Sciatic nerve (tissue), 2 donors: ENCODE measurements at places on chromosomes 6 and 20.
A peak's percentile ranks its signal among the peaks of the same experiment; 100 is the strongest.

- no peak for DNase-seq
Measured at GRCh38 chr6:111985202-111985731, 68.6 kb upstream of the CCN6 start.

- DNase-seq, result no peak
Measured at GRCh38 chr6:138655828-138656227, 117.7 kb upstream of the CCDC28A start.

DNA sequence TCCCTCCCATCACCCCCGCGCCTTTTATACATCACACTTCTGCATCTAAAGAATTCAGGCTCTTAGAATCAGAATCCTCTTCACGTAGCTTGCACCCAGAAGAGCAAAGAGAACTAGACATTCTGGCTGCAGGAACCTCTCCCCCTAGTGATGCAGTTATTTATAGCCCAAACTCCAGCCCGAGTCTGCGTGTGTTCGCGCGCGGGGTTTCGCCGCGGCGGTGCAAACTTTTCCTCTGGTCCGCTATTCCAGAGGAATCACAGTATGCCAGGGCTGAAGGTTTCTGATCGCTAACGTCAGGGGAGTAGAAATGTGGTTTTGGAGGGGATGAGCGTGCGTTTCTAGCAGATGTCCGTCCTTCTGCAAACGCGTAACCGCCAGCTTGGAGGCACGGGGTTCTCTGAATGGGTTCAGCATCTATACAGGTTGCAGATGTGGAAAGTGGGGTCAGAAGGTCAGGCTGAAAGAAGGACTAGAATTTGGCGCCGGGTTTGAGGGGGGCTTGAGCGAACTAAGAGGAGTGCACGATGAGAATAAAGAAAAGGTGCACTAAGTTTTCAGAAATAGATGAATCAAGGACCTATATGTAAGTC, 1.8 kb downstream of the EPHA7 start:
- DNase-seq, result no peak

DNA sequence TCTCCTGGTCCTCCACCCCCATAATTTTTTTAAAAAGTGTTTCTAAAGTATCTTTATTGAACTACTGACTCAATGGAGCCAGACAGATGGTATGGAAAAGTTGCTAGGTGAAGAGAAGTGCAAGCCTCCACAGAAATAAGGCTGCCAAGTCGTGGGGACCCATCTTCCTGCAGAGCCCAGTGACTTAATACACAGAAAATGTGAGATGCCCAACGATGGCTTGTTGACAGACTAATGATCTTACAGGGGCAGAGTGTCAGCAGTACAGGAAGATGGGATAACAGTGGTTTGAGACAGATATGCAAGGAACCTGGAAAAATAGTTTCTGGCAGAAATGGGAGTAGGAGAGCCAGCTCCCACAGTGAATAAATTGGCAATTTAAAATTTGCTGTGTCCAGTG, 43.3 kb downstream of the FYN start:
- DNase-seq, result no peak

- DNase-seq, result no peak
Measured at GRCh38 chr20:33866398-33867100, 55.4 kb downstream of the CHMP4B start.

GRCh38 chr6:135393289-135393688, 104.3 kb downstream of the AHI1 start:
- no peak for DNase-seq

DNA sequence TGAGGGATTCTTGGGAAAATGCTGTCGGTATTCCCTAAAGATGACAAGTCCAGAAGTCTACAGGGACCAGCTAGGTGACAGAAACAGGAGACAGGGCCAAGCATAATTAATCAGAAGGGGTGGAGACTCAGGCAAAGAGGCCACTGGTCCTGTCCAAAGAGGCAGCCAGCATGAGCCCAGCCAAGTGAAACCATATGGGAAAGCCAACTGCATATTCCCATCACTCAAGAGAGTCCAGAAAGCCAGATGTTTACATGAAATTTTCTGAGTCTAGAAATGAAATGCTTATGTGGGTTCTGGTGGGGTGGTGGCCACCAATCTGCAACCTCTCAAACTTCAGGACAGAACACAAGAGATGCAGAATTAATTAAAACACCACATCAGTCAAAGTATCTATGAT, 74.3 kb downstream of the ANKRD60 start:
- DNase-seq, result no peak

DNA sequence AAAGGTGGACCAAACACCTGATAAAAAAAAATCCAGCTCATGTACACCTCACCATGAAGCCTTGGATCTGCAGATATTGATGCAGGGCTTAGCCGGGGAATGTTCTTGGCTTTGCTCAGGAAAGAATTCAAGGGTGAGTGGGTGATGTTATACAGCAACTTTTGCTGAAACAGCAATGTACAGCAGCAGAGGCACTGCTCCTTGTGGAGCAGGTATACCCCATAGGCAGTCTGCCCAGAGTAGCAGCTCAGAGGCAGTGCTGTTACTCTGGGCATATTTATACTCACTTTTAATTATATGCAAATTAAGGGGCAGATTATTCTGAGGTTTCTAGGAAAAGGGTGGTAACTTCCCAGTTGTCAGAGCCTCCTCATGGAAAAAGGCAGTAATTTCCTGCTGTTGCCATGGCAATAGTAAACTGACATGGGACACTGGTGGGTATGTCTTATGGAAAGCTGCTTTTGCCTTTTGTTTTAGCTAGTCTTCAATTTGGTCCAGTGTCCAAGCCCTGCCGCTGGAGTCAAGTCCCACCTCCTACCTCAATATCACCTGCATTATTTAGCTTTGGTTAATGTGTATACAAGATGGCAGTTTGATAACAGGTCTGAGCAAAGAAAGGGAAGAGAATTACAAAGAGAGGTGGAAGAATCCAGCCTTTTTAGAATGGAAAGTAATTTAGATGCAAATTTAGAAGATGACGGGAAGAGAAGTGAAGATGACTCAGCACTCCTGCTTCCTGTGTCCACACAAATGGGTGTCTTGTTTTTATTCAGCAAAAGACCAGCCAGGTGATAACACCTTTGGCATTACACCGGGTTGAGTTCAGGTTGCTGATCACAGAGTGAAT, 110.1 kb upstream of the JAG1 start:
- no peak for DNase-seq

DNA sequence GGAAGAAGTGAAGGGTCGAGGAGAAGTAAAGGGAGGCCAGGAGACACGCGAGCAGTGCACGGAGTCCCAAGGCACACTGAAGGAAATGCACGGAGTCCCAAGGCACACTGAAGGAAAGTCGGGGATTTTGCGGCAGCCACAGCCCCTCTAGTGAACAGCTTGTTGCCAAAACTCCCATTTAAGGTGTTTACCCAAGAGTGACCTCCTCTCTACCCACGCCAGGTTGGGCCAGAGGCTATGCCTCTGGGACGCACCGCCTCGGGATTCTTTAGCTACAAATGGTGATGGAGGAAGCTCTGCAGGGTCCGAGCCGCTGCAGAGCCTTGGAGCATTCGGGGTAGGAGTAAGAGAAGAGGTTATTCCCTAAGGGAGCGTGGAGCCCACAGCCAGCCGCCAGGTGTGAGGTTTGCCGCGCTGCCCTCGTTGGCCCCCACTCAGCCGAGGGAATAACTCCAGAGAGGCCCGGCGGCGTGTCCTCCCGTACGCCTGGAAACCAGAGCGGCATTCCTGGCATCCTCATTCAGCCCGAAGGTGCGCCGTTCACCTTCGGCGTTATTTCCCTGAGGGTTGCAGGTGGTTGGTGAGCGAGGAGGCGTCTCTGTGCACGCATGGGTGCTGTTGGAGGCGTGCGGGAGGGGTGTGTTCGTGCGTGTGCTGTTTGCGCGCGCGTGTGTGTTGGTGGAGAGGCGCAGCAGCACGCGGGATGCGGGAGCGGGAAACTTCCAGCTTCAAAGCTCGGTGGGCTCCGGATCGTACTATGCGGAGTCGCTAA, 3.4 kb upstream of the MAFB start:
- DNase-seq, result no peak

DNA sequence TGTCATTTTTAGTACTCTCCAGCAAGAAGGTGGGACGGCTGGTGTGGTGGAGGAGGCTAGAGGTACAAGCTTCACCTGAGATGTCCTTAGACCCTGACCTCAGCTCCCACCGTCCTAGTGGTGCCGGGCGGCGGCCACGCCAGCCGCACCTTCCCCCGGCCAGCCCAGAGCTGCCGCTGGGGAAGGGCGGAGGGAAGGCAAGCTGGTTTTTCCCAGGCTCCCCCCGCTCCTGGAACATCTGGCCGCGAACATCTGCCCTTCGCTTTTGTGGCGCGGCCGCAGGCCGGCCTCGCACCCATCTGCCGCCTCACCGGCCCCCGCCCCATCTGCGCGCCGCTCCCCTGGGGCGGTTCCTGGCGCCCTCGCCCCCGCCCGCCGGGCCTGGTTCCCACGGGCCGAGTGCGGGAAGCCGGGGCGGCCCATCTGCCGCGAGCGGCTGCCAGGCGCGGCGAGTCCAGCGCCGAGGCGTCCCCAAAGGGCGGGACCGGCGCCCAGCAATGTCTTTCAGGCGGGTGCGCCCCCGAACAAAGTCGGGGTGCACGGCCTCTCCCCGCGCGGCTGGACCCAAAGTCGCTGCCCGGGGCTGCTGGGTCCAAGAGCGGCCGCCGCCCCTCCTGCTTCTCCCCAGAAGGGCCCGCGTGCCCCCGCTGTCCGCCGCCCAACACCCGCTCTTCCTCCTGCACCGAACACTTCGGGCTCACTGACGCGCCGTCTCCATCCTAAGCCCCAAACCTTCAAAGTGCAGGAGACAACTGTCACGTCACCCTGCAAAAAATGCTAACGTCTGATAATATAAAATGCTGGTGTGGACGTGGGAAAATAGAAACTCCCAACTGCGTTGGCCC, 17.3 kb upstream of the ID1 start:
- DNase-seq, result no peak

DNA sequence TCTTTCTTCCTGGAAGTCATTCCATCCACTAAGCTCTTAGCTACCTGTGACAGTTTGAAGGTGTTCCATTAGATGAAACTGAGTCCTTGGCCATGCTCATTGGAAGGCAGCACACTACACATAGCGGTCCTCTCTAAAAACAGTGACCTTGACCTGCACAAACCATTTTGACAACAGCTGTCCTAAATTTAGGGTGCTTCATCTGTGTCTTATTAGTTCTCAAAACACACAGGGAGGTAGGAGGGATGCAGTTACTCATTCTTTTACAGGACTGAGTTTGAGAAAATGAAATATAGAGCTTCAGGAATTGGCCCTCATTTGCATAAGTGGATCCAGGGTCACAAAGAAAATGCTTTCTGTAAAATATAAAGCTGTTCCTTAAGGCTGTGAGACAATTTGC, 20.4 kb upstream of the MAP3K4 start:
- no peak for DNase-seq

DNA sequence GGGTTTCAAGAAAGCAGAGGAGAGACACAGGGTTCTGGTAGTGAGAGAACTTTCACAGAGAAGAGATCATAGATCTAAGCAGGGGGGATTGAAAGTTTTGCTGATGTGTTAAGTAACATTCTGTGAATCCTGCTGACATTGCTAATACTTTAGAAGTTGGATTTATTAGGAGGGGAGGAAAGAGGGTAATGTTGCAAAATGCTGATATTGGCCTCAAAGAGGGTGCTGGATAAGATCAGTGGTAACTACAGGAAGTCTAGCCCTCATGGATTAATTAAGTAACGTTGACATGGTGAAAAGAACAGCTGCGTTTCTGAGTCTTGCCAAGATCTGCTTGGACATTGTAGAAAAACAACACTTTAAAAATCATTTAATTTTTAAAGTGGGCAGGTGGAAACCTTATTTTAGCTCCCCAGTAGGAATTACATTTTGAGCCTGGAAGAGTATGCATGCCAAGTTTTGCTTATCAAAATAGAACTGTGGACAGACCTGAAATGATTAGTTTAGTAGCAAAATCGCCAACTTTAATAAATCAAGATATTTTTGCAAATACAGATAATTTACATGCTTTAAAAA, 606.0 kb upstream of the HTR1E start:
- DNase-seq, result no peak

GRCh38 chr6:129393654-129394053, 316.3 kb downstream of the ARHGAP18 start:
- no peak for DNase-seq

- no peak for DNase-seq
Measured at GRCh38 chr6:166618251-166618650, 8.8 kb downstream of the RPS6KA2 start.

GRCh38 chr6:72287801-72288200, 334.1 kb upstream of the KCNQ5 start:
- no peak for DNase-seq

DNA sequence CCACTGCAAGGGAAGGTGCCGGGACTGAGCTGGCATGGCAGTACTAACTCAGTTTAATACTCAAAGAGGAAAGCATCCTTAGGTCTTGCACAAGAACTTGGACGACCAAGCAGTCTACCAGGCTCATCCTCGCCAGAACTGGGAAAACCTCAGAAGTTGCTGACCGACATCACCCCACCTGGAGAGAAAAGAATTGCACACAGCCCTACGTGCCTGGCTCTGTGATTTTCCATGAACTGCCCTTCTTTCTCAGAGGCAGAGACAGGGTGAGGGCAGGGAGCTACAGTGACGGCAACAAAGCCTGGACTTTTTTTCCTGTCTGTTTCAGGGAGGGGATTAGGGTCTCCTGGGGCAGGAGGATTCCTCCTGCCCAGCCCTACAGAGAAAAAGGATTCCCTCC, 8.0 kb downstream of the JAG1 start:
- DNase-seq, result peak; percentile 59

DNA sequence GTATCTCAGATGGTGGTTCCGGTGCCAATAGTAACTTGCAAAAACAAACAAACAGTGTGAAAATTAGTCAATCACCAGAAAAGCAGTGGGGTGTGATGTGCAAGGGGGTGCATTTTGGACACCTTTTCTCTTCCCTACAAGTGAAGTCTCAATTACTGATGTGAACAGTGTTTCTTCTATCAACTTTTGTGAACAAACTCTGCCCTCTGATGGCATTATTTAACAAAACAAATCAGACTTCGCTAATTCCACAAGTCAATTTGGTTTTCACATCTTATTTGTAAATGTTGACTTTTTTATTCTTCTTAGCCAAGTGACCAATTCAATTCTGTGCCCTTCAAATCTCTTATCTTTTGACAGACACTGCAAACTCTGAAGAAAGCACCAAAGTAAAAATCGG, 212.2 kb downstream of the UST start:
- no peak for DNase-seq

- no peak for DNase-seq
Measured at GRCh38 chr20:4071178-4071693, 55.9 kb upstream of the RNF24 start.

DNA sequence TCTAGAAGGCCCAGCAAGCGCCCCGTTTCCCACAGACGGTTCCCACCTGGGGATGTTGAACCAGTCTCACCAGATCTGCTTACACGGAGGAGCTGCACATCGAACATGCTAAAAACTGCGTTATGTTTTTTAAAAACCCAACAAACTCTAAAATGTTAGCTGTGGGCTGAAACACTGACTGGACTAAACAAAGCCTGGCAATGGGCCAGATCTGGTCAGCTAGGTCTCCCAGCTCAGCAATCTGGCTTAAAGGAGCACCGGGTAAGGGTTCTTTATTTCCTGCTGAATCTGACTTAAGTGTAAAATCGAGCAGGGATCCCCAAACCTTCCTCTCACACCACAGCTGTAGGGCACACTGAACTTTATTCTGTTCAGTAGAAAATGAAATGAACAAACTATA, 156.9 kb downstream of the FOXC1 start:
- peak; percentile 82 for DNase-seq

GRCh38 chr6:34346175-34347119, 46.0 kb downstream of the NUDT3 start:
- no peak for DNase-seq
